ENCODE measurements at places on chromosomes 6 and 20. TPM values are rescaled to one million over a fixed set of nuclear protein-coding genes. Genes with fewer than 3 reads are reported as not detected.

DNA sequence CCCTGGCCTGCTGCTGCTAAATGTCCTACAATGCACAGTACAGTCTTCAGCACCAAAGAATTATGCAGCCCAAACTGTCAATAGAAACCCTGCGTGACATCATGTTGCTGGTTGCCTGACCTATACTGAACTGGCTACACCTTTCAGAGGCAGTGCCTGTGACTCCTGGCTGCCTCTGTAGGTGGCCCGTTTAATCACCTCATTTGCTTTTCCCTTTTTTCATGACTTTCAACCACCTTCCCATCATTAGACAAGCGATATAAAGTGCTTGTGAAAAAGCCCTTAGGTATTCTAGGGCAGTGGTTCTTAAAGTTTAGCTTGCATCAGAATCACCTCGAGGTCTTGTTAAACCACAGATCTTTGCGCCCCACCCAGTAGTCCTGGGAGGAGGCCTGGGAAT lies 33.0 kb upstream of the RIPOR2 start:
- no peak for DNase-seq

DNA sequence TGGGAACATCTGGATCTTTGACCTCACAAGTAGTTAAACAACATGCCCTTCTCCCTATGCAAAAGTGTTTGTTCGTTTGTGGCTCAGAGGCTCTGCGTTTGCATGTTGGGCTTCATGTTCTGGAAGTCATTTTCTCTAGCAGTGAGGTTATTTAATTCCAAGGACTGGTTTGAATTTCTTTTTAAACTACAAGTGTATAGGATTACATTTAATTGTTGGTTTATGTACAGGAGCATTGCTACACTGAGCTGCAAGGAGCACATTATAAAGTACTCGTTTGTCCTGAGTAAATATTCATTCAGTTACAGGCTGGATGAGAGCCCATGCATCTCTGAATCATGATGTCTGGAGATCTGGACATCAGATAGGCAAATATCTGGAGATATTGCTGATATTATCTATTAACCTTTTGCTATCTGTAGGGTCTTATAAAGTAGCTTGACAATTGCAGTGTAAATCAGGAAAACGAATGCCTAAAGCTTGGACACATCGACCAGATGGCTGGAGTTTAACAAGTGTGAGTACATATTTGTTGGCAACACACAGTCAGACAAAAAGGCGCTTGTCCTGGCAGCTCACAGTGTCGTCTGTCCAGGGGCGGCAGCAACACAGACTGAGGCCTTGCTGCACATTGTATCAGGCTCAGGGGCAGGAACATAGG lies 84.6 kb downstream of the PDE7B start:
- DNase-seq: peak; percentile 68

DNA sequence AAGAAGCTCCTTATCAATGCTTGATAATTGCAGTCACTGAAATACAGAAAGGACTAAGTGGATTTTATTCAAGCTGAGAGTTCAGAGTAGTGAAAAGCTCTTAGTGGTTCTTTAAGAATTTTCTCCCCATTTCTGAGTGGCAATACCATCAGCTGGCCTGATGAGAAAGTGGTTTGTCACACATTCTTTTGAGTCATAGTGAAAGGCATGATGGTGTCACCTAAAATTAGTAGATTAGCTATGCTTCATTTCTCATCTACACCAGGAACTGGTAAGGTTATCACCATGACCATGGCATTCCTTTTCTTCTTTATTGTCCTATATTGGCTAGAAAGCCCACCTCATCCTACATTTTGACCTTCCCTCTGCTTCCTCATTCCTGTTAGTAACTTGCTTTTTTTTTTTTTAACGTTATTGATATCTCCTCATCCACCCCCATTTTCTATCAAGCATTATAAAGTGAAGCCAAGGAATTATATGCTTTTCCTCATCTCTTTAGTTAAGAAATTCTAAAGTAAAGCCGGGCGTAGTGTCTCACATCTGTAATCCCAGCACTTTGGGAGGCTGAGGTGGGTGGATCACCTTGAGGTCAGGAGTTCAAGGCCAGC lies 67.4 kb upstream of the LOC128125822 start:
- peak; percentile 65 for DNase-seq

The NRM gene
- 0.51 TPM for total RNA-seq

The IL17F gene
- not detected for total RNA-seq

Data from bronchial epithelial cell (primary cell).